ENCODE measurements at places on chromosomes 6 and 20.

GRCh38 chr6:153537422-153537821 is 406.3 kb upstream of the RGS17 start:
- no peak for DNase-seq

DNA sequence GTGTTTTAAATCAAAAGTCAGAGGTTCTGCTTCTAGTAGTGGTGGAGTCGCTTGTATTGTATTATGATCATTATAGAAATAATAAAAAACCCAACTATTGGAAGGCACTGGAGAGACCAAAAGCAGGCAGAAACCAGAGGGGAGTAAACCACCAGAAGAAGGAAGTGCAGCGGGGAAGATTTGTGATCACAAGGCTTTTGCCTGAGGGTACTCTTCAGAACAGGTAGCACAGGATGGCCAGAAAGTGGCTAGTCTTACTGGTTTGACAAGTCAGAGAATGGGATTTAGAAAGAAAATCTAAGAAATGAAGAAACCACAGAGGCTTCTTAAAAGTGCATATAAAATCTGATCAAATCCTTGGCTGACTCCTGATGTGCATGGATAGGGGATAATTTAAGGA is 24.0 kb downstream of the MAPK13 start:
- no peak for DNase-seq

DNA sequence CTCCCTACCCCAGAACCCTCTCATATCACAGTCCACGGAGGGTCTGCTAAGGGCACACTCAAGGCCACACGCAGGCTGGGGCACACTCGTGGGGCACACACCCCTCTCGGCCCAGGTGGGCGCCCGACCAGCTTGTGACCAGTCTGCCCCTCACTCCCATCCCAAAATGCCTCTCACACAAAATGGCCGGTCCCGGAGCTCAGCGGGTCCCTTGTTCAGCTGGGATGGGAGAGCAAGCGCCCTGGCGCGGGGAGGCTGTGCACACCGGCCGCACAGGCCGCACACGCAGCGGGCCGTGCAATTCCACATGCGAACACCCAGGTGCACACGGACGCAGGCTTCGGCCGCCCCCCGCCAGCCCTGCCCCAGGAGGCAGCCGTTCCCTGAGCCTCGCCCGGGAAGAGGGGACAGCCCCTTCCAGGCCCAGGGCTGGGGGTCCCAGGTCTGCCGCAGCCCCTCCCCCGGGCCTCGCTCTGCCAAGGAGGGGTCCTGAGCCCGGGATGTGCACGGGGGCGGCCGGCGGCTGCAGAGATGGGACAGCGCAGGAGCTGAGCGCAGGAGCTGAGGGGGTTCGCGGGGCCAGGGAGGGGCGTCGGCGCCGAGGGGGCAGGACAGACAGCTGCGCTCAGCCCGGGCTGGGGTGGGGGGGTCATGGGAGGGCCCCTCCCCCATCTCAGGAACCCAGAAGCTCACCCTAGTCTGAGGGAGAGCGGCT is 1.3 kb downstream of the KCNQ2 start:
- no peak for DNase-seq

- no peak for DNase-seq
Measured at GRCh38 chr6:89347825-89348224, 4.7 kb downstream of the UBE2J1 start.

DNA sequence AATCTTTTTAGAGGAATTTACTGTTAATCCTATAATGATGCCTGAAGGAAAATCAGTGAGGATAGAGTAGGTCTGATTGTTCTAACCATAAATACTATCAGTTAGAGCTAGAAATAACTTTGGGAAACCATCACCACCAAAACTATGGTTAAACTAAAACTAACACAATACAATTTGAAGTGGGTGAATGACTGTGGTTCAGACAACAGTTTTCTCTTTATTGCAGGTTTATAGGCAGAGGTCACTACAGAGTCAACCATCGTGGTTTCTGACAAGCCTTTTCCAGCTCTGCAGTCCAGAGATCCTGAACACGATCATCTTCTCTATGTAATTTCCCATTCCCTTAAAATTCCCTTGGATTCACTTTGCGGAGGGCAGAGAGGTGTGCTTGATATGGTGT is 134.3 kb downstream of the IBTK start:
- no peak for DNase-seq

GRCh38 chr6:95244751-95245150 is 332.6 kb upstream of the MANEA start:
- no peak for DNase-seq

GRCh38 chr20:25058847-25059810 is 1.2 kb upstream of the ACSS1 start:
- DNase-seq: no peak

- DNase-seq: no peak
Measured at GRCh38 chr6:83536647-83537589, 24.6 kb downstream of the PRSS35 start.

GRCh38 chr6:133916650-133917151 is 27.8 kb downstream of the TCF21 start:
- DNase-seq: peak; percentile 92

- DNase-seq: no peak
Measured at GRCh38 chr6:35931120-35931561, 10.2 kb upstream of the SRPK1 start.

GRCh38 chr6:159214281-159214680 is 45.1 kb downstream of the FNDC1 start:
- DNase-seq: no peak

- DNase-seq: no peak
Measured at GRCh38 chr6:25277857-25278256, 1.3 kb upstream of the CARMIL1 start.

- DNase-seq: no peak
Measured at GRCh38 chr6:143368426-143368825, 82.1 kb downstream of the ADAT2 start.

All from NCI-H774 (cell line).